ENCODE measurements at places on chromosomes 1 and 21. TPM values are rescaled to one million over a fixed set of nuclear protein-coding genes. Genes with fewer than 3 reads are reported as not detected.

IGSF3 gene
- 13.6 TPM for total RNA-seq

IGFN1 gene
- total RNA-seq, result 0.78 TPM

INSRR gene
- 0.14 TPM for total RNA-seq

RAB3B gene
- 13.6 TPM for total RNA-seq

MSTO1 gene
- total RNA-seq, result 18.5 TPM

PTPN7 gene
- 1.6 TPM for total RNA-seq

MPL gene
- not detected for total RNA-seq

KMO gene
- 0.09 TPM for total RNA-seq

GRIK3 gene
- 20.8 TPM for total RNA-seq

NRDC gene
- 123 TPM for total RNA-seq

CFHR2 gene
- not detected for total RNA-seq

SMCP gene
- total RNA-seq, result not detected

CRNN gene
- 0.17 TPM for total RNA-seq

VASH2 gene
- total RNA-seq, result 6.5 TPM

PGBD5 gene
- 0.66 TPM for total RNA-seq

HENMT1 gene
- total RNA-seq, result 3.8 TPM

SYT6 gene
- 11.3 TPM for total RNA-seq

S100A7 gene
- not detected for total RNA-seq

AJAP1 gene
- 3.8 TPM for total RNA-seq

HRNR gene
- 2.0 TPM for total RNA-seq

KLHDC9 gene
- 27.9 TPM for total RNA-seq

ERG gene
- total RNA-seq, result 0.78 TPM

MYOG gene
- 0.38 TPM for total RNA-seq

SRGAP2C gene
- 12.9 TPM for total RNA-seq

IL12RB2 gene
- total RNA-seq, result 2.5 TPM

FMO3 gene
- 3.5 TPM for total RNA-seq

OR2AJ1 gene
- total RNA-seq, result not detected

TSPAN1 gene
- total RNA-seq, result 3.6 TPM

IQGAP3 gene
- total RNA-seq, result 0.20 TPM

TMEM240 gene
- 13.9 TPM for total RNA-seq

NPL gene
- total RNA-seq, result 3.7 TPM

GSTM5 gene
- total RNA-seq, result 1.6 TPM

CLCNKB gene
- not detected for total RNA-seq

AK4 gene
- 3.0 TPM for total RNA-seq

LRRC8B gene
- total RNA-seq, result 21.0 TPM

C4BPB gene
- total RNA-seq, result not detected

RGS13 gene
- total RNA-seq, result 12.0 TPM

ARHGEF16 gene
- 2.5 TPM for total RNA-seq

CDC14A gene
- 4.1 TPM for total RNA-seq

PPIH gene
- total RNA-seq, result 30.0 TPM

LCE3E gene
- not detected for total RNA-seq

PTGFRN gene
- 134 TPM for total RNA-seq

LRRC40 gene
- 43.4 TPM for total RNA-seq

C21orf58 gene
- 0.92 TPM for total RNA-seq

SPRR2E gene
- not detected for total RNA-seq

CRYZ gene
- total RNA-seq, result 21.8 TPM

SEMA4A gene
- 1.4 TPM for total RNA-seq

GBP4 gene
- total RNA-seq, result 0.38 TPM

SPOCD1 gene
- total RNA-seq, result 4.6 TPM

VAV3 gene
- 27.8 TPM for total RNA-seq

FAM43B gene
- total RNA-seq, result 0.58 TPM

DCDC2B gene
- total RNA-seq, result 3.7 TPM

BSND gene
- total RNA-seq, result 1.1 TPM

INTS11 gene
- 111 TPM for total RNA-seq

MTR gene
- 42.1 TPM for total RNA-seq

SRM gene
- 113 TPM for total RNA-seq

PLD5 gene
- total RNA-seq, result 0.23 TPM
